CD4-positive, alpha-beta memory T cell (primary cell): ENCODE measurements at places on chromosomes 16 and 17.

- no peak for DNase-seq
Observed at GRCh38 chr16:8721336-8722024, 47.1 kb downstream of the ABAT start.

DNA sequence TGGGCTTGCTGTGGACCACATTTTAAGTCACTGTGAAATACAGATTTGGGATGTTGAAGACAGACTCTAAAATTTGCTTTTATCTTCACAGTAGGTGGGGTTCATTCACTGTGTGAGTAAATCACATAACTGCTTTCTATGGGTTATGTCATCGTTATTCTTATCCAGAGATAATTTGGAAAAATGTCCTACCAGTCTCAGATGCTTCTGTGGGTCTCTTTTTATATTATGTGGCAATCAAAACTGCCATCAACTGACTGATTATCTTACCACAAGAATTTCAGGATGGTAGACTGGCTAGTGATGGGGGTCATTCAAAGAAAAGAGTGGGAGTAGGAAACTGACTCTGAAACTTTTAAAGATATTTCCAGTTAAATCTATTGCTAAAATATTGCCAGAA, 3.1 kb downstream of the HSBP1 start:
- DNase-seq: no peak

DNA sequence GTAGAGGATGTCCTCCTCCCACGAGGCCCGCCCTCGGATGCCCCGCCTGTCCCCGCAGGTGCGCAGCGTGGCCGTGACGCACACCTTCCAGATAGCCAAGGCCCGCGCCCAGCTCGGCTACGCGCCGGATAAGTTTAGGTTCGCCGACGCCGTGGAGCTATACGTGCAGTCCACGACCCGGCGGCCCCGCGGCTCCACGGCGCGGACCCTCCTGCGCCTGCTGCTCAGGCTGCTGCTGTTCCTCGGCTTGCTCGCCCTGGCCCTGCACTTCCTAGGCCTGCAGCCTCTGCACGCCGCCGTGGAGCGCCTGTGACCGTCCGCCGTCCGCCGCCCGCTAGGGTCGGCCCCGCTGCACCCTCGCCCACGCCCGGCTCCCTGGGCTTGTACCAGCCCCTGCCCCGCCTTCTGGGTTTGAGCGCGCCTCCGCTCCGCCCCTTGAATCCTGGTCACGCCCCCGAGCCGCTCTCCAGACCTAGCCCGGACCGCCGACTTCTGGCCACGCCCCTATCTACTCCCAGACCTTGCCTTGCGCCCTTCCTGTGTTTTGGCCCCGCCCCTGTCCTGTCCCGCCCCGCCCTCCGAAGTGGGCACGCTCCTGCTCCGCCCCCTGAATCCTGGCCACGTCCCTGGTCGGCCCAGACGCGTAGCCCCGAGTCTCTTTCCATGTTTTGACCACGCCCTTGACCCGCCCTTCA, 15.8 kb upstream of the EEF2K start:
- DNase-seq: peak; percentile 97

DNA sequence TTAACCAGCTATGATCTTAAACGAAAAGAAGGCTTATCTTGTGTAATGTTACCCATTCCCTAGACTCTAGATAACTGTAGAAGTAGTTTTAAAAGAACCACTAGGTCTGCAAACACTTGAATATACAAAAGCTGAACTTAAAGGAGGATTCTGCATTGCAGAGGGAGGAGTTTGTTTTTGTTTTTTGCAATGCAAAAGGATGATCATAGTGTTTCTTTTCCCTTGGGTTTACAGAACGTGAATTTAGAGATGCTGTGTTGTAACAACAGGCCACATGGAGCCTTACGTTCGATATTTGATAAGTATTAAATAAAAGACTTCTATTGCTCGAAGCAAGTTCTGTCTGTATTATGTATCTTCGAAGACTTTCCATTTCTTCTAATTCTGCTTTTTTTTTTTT, 77.6 kb downstream of the CHD9 start:
- DNase-seq: no peak

- DNase-seq: no peak
Observed at GRCh38 chr16:82699711-82700495, 73.1 kb downstream of the CDH13 start.

- DNase-seq: no peak
Observed at GRCh38 chr16:30104492-30104891, 8.5 kb upstream of the YPEL3 start.

- no peak for DNase-seq
Observed at GRCh38 chr16:25585526-25585925, 106.2 kb upstream of the HS3ST4 start.

DNA sequence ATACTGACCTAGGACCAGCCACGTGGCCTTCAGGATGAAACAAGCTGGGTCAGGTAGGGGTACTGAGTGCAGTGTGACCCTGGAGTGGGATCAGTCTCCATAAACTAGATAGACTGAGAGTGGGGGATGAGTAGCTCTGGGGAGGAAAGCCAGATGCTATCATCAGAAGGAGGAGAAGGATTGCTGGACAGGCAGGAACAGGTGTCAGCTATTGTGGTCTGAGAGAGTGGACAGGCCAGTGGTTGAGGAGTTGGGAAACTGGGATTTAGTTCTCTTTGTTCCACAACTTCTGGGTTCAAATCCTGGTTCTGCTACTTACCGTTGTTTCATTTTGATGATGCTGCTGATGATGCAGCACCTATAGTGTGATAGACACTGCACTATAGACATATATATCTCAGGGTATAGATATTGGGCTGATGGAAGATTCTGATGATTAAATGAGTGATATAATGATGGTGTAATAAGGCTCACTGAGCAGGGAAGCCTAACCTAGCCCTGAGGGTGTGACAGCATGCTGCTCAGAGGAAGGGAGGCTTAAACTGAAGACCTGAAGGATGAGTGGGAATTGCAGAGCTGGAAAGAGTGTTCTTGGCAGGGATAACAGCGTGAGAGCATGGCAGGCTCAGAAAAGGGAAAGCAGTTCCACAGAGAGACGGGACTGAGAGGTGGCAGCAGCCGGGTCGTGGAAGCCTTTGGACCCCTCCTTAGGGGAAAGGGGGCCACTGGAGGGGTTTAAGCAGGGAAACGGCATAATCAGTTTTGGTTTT, 66.0 kb downstream of the SNX20 start:
- DNase-seq: no peak

GRCh38 chr17:36941265-36942010, 4.2 kb downstream of the LHX1 start:
- no peak for DNase-seq

GRCh38 chr17:792277-792676, 10.1 kb downstream of the MRM3 start:
- DNase-seq: no peak

- no peak for DNase-seq
Observed at GRCh38 chr17:48055531-48056245, 7.5 kb downstream of the NFE2L1 start.

DNA sequence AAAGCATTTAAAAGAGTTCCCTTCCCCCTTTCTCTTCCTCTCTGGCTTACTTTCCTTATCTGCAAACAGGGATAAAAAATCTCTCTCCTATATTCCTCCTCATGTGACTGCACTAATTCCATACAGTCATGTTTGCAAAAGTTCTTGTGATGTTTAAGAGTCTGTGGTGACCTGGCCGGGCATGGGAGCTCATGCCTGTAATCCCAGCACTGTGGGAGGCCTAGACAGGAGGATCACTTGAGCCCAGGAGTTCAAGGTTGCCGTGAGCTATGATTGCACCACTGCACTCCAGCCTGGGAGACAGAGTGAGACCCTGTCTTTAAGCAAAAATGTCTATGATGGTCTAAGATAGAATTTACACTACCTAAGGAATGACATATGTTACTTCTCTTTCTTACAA, 19.6 kb downstream of the NOG start:
- no peak for DNase-seq

DNA sequence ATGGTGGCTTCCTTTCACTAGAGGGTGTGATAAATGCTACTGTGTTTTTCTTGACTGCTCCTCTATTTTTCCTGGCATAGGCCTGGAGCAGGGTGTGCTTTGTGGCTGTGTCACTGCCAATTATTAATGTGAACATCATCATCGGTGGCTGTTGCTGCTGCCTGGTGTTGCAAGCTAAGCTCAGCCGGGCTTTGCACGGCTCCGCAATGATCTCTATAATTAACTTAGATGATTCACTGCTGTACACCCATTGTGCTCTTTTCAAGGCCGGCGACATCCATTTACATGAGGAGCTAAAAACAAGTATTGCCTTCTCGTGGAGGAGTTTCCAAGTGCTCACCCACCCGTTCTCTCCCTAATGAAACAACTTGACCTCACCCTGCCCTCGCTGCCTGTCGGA, 160.1 kb upstream of the IRX3 start:
- no peak for DNase-seq

- DNase-seq: no peak
Observed at GRCh38 chr17:51733166-51733565, 425.3 kb downstream of the CA10 start.

- no peak for DNase-seq
Observed at GRCh38 chr17:48498164-48498850, 32.5 kb downstream of the HOXB1 start.
